Inflammatory macrophage treated with lipopolysaccharide for 1 hour (primary cell): ENCODE measurements at places on chromosomes 12 and 14.

- no peak for DNase-seq
Observed at GRCh38 chr14:103001226-103001625, 56.1 kb downstream of the CDC42BPB start.

- no peak for DNase-seq
Observed at GRCh38 chr12:45586486-45586885, 143.0 kb upstream of the ARID2 start.

DNA sequence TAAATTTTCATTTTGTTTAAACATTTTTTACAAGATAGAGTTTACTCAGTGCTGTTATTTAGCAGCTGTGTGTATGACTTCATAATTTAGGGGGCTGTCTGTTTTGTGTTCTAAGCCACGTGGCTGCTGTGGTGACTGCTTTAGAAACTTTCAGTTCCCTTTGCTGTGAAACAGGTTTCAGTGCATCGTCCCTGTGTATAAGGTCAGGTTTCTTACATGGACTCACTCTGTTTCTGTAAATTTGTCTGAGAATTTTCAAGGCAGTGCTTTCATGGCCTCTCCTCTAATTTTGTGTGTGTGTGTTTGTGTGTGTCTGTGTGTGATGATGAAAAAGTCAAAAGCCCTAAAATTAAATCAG is 32.4 kb downstream of the BICD1 start:
- DNase-seq, result peak; percentile 65

DNA sequence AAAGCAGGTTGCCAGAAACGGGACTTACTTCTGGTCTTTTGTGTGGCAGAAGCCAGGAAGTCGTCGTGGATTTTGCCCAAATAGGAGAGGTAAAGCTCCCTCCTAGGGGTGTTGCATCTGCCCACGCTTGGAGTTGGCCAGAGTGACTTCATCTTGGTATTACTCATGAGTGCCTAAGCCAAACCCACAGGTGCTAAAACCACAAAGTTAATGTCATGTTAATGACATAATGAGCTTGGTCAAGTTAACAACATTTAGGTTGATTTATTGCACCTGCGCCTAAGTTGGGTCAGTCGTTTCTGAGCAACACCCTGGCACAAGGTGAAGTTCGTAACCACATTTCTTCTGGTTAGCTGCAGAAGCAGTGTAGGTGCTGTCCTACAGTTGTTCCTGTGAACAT is 225.2 kb downstream of the FUT8 start:
- no peak for DNase-seq
